ENCODE measurements at places on chromosomes 7 and 10. TPM values are rescaled to one million over a fixed set of nuclear protein-coding genes. Genes with fewer than 3 reads are reported as not detected.

The COA1 gene
- total RNA-seq = 88.9 TPM

The ALOX5 gene
- total RNA-seq = 0.20 TPM

The DDC gene
- total RNA-seq = 1.2 TPM

The DNAJC2 gene
- total RNA-seq = 61.9 TPM

The FXYD4 gene
- not detected for total RNA-seq

The DLX5 gene
- total RNA-seq = not detected

The TMEM176A gene
- total RNA-seq = not detected

The CALHM3 gene
- 0.31 TPM for total RNA-seq

The HKDC1 gene
- 12.9 TPM for total RNA-seq

The A1CF gene
- not detected for total RNA-seq

The SLC16A9 gene
- total RNA-seq = 0.10 TPM
